ENCODE measurements at places on chromosomes 3 and 15.

- no peak for DNase-seq
Observed at GRCh38 chr3:140763532-140763931, 85.7 kb downstream of the TRIM42 start.

GRCh38 chr3:58531555-58531954, 5.4 kb downstream of the ACOX2 start:
- no peak for DNase-seq

DNA sequence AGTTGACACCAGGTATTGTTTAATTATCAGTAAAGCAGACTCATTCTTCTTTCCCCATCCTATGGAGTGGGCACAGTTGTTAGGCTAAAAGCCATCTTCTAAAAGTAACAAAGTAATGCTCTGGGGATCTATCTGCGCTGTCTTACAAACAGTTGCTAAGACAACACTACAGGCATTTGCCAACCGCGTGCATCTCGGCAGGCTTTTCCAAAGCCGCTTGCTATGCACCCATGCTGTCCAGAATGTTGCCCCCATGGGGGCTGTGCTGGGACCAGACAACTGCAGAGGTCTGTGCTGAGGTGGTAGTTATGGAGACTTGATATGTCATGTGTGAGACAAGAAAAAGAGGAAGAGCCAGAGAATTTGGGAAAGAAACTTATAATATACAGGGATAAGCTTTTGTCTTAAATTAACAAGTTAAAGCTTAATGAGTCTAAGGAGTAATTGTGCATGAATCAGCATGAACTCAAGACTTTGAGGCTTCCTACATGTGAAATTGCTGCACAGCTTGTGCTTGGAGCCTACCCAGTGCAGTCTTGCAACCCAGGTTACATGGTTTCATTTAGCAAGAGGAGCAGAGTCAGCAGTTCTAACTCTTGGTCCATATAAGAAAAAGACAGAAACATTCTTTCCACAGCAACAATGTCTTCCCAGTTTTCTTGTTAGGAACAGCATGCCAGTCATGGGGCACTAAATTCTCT, 38.9 kb upstream of the DCLK3 start:
- DNase-seq = no peak

DNA sequence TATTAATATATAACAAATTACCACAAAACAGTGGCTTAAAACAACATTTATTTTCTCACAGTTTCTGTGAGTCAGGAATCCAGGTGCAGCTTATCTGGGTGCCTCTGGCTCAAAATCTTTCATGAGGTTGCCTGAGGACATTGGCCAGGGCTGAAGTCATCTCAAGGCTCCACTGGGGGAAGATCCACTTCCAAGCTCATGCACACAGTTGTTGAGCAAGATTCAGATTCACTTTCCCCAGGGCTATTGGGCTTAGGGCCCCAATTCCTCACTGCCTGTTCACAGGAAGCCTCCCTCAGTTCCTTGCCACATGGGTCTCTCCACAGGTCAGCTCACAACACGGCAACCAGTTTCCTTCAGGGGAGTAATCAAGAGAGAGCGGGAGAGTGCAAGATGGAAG, 35.0 kb downstream of the RFTN1 start:
- no peak for DNase-seq

GRCh38 chr15:59200560-59200959, 6.1 kb upstream of the LDHAL6B start:
- no peak for DNase-seq

DNA sequence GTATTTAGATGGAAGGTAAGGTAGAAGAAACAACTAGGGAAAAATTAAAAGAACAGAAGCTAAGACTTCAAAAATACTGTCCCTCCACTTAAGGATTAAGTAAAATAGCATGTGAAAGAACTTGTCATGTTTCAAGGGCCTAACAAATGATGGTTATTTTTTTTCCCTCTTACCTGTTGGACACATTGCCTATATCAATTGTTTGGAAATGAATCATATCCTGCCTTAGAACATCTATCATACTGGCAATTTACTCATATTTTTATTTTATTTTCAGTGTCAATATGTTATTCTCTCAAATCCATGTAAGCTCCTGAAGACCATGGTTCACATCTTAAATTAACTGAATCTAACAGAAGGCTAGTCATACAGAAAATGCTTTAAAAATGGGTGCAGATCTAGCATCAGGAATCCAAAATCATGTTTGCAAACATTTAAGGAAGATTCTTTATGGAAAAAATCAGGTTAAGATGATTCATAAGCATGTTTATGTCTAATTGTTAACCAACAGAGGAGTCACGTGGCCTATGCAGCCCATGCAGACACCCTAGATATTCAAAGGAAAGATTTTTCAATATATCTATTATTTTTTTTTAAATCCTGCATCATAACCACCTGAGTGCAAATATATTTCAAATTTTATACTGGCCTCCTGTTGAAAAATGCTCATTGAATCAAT, 135.8 kb upstream of the TRIM42 start:
- no peak for DNase-seq

- no peak for DNase-seq
Observed at GRCh38 chr15:100265641-100266035, 76.1 kb downstream of the ADAMTS17 start.

DNA sequence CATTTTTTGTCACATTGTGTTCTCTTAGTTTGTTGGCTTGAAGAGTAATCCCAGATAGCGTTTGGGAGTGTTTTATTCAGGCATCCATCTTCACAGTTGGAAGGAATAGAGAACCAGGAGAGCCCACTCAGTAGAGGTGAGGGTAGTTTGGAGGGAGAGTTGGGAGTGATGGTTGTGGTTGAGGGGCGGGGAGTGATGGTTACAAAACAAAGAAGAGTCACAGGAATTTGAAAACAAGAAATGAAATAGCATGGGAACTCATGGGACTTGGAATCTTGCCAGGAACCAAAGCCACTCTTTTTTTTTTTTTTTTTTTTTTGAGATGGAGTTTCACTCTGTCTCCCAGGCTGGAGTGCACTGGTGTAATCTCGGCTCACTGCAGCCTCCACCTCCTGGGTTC, 36.3 kb downstream of the DUT start:
- no peak for DNase-seq

GRCh38 chr3:177838766-177839350, 641.6 kb upstream of the TBL1XR1 start:
- no peak for DNase-seq

DNA sequence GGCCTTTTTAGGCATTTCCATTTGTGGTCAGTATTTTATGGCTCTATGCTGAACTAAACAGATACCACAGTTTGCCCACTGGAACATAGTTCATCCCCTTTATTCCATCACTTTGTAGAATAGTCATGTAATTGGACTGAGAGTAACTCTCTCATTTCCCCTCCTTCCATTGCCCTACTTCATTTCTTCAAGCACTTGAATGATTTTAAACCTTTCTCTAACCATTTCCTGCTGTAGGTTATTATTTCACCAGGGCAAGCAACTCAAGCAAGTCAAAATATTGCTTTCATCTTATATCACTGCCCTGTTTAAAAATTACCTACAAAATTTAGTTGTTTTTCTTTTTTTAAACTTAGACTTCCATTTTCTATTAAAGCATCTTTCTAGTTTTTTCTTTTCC, 177.0 kb downstream of the RAP2B start:
- DNase-seq = no peak

- no peak for DNase-seq
Observed at GRCh38 chr3:190064659-190065058, 56.0 kb downstream of the P3H2 start.

DNA sequence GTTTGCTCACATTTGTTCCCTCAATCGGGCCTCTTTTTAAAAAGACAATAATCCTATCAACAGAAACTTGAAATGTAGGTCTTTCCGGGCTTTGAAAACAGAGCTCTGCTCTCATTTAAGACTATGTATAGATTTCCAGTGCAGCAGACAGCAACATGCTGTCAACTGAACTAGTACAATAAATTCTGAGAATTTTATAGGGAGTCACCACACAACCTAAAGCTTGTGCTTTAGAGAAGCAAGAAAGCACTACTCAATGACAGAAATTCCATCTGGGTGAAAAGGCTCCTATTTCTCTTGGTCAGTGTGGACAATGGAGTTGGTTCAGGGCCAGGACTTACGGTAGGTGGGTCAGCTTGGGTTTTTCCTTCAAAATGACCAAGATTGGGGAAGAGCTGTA, 583.5 kb downstream of the ROBO1 start:
- no peak for DNase-seq

GRCh38 chr15:23483821-23484299, 36.8 kb upstream of the GOLGA6L2 start:
- no peak for DNase-seq

GRCh38 chr15:44738340-44738984, 2.1 kb downstream of the TRIM69 start:
- no peak for DNase-seq
